ENCODE measurements at places on chromosomes 7 and 10.
A peak's percentile ranks its signal among the peaks of the same experiment; 100 is the strongest.

GRCh38 chr7:5564894-5565293, 141.3 kb upstream of the TNRC18 start:
- DNase-seq = no peak

DNA sequence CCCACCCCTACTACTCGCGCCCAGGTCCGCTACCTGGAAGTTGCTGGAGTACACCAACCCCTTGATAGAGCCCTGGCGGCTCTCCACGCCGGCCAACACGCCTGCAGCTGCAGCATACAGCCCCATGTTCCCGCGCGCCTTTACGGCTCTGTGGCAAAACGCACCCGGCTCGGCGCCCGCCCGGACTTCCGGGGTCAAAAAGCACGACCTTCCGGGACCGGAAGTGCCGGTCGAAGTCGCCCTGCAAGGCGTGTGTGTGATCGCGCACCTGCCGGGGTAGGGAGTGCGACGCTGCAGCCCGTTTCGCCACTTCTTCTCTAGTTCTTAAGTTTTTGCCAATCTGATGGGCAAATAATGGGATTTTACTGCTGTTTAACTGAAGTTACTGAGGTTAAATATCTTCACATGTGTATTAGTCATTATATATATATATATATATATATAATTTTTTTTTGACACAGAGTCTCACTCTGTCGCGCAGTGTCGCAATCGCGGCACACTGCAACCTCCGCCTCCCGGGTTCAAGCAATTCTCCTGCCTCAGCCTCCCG, at the start of gene NSUN5:
TSS of gene NSUN5 (minus strand) at position 162 of the 550 bp plus-strand sequence. CDS start at position 126, 36 bp downstream.
- peak; percentile 80 for DNase-seq

DNA sequence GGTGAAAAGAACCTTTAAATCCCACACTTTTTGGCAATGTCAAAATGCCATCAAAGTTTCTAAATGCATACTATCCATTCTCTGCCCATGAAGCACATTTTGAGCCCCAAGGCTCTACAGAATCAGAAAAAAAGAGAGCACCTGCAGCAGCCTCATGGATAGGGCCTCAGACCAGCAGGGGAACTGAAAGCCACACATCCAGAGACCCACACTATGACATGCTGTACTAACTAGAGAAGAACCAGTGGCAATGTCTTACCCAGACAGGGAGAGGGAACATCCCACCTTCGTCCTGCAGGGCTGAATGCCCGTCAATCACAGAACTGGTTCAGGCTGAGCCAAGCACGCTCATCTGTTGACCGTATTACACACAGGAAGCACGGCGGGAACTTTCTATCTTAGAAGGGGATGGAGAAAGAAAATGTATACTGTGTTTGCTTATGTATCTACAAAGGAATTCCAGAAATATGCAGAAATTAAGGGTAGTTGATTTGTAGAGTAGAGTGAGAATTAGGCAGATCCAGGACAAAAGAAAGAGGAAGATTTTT, 237.2 kb downstream of the GLI3 start:
- DNase-seq = no peak

DNA sequence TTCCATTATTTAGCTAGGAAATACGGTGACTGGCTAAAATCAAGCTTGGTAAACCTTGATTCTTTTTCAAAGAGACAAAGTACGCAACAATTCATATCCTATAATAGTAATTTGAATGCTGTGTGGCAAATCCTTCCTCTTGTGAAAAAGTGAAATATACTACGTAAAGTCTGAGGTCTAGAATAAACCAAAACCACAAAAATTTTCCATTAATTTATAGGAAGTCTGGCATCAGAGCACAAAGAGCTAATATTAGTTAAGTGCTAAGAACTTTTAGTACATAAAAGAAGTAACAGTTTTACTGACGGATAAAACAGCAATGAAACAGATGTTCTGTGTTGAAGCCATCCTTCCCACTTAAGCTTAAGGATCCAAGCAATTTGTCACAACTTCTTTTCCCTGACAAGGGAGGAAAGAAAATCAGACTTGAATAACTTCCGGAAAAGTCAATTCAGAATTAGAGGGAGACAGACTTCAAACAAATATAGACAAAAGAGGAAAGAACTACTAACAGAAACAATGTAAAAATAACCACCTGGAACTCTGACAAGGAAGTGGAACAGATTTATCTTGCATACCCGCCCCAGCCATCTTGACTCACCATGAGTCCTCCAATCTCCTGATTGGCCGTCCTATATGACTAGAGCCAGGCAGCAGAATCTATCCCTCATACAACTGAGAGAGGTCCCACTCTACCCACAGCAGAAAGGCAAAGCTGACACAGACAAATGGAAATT, 34.6 kb downstream of the RHEB start:
- no peak for DNase-seq

DNA sequence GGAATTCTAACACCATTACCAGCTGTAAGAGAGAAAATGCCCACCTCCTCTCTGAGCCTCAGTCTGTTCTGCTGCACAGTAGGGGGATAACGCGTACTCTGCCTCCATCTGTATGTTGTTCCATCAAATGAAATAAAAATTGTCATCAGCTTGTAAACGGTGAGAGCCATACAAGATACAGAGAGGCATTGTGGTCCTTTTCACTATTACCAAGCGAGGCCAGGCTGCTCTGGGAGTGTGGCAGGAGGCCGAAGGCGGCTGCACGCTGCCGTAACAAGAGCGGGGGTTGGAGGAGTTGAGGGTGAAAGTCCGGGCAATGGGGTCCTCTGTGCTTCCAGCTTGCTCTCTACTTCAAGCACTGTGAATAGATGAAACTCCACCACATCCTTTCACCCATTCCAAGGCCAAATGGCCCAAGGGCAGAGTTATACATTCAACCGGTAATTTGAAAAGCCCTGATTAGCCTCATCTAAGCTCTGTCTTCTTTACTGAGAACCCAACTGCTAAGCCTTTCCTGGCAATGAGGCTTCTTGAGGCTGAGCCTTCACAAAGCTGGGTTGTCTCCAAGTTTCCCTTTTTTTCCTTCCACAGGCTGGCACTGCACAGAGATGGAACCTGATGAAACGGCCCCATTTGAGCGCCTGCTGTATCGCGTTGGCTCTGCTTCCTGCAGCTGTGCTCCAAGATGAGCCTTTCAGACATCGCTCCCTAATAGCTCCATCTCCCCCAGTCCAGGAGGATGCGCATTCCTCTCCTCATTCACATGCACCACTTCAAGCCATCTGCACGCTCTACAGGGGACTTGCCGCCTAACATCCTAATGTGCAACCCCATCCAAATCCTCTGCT, 47.2 kb downstream of the PYROXD2 start:
- DNase-seq = no peak

GRCh38 chr10:69051303-69051702, 36.6 kb upstream of the SRGN start:
- no peak for DNase-seq

DNA sequence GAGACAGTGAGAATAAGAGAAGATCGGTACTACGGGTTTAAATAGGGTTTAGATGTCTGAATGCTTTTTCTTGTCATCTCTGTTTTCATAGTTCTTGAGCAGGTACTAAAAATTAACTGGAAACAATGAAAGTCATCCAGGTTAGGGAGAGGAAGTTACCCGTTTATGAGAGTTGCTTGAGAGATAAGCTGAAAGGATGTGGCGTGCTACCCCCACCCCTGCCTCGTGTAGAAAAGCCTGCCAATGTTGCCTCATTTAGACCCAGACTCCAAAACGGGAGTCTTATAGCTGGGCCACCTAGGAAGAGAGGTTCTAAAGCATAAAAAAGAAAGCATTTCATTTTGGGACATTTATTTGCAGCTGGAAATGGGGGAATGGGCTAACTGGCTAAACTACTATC, 10.2 kb downstream of the AKR1C4 start:
- DNase-seq = no peak

DNA sequence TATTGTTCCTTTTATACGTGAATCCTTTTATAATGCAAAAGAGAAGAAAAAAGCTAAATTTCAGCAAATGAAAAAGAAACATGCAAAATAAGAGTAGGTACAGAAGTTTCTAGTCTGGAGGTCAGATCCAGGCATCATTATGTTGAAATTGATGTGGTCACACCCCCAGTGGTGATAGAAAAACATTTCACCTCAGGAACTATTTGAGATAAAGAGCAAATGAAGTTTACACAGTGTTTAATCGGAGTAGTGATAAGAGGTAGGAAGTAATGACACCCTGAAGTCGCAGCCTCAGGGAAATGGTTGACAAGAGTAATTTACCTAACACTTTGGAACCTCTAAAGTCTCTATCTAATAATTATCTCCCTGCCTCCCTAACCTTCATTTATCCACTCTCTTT, 536.0 kb upstream of the STEAP1 start:
- no peak for DNase-seq

- DNase-seq = no peak
These were observed 734.3 kb upstream of the POT1 start for GRCh38 chr7:125663961-125664360.

DNA sequence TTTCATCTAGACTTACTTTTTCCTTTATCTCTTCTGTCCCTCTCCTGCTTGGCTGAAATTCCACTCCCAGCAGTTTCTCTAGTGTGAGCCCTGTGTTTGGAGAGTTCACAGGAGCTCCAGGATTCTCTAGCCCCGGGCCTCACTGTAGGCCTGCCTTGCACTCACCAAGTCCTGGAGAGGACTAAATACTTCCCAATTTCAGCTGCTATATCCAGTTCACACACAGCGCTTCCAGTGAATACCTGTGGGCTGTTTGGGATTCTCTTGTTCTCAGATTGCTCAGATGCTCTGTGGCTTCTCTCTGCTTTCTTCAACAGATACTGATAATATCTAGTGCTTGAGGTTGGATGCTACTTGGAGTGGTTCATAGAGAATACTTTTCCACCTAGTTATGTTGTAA, 46.0 kb downstream of the MINPP1 start:
- DNase-seq = no peak

GRCh38 chr10:22243321-22243720, 25.5 kb upstream of the EBLN1 start:
- no peak for DNase-seq

DNA sequence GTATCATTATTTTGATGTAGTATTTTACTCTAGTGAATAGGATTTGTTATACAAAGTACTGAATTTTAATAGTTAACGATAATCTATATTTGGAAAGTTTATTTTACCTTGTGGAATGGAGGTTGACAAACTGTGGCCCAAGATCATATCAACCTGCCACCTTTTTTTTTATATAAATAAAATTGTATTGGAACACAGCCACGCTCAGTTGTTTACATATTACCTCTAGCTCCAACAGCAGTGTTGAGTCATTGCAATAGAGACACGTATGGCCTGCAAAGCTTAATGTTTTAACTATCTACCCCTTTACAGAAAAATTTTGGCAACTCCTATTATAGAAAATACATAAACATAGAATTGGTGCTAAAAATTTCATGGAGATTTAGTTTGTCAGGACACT, 239.3 kb downstream of the THSD7A start:
- DNase-seq = no peak

- no peak for DNase-seq
These were observed 54.4 kb downstream of the SEMA3A start for GRCh38 chr7:84139986-84140729.

- DNase-seq = no peak
These were observed 1.0 kb downstream of the ACSL5 start for GRCh38 chr10:112374724-112375541.

GRCh38 chr10:34808801-34809745, 6.0 kb downstream of the PARD3 start:
- DNase-seq = peak; percentile 40

DNA sequence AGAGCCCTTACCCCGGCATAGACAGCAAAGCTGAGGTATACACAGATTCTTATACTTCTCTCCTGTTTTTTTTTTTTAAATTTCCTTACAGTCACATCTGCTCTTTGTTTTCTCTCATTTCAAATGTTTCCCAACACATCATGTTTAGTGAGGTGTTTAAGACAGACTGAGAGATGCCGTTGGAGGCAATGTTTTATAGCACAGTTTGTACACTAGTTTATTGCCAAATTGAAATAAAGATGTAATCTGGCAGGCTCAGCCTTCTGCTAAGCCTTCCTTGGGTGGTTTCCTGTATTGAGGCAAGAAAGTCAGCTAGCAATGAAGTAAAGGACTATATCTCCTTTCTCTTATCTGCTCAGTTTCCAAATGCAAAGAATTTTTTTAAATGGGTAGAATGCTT, 393.4 kb downstream of the SORCS1 start:
- DNase-seq = no peak

DNA sequence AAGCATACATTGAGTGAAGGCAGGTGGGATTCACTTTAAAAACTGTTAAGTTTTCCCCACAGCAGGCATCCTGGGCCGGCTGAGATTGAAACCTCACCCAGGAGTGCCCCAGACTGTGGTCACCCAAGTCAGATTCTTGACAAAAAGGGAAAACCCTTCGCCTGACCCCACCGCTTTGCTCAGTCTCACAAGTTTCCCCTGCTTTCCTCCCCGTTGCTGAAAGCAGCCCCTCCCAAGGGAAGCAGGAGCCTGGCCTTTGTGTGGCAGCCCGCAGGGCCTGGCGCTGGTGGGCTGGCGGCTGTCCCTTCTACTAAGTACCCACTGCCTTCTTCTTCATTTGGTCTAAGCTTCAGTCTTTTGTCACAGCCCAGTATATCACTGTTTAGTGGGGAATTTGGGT, 16.0 kb downstream of the RNF32 start:
- no peak for DNase-seq

- DNase-seq = no peak
These were observed 351.4 kb downstream of the GLRX3 start for GRCh38 chr10:130487566-130487965.

DNA sequence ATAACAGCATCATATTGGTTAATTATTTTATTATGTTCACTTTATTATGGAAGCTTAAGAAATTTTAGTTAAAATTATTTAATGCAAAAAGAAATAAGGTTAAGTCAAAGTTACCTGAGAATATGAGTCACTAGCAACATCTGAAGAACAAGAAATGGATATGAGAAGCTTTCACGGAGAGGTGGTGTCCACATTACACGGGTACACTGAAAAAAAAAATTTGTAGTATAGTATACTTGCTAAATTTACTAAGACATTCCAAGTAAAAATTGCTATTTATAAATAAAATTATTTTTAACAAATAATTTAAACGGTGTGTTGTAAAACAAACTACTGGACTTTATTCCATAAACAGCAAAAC, 63.9 kb downstream of the DPY19L1 start:
- no peak for DNase-seq

DNA sequence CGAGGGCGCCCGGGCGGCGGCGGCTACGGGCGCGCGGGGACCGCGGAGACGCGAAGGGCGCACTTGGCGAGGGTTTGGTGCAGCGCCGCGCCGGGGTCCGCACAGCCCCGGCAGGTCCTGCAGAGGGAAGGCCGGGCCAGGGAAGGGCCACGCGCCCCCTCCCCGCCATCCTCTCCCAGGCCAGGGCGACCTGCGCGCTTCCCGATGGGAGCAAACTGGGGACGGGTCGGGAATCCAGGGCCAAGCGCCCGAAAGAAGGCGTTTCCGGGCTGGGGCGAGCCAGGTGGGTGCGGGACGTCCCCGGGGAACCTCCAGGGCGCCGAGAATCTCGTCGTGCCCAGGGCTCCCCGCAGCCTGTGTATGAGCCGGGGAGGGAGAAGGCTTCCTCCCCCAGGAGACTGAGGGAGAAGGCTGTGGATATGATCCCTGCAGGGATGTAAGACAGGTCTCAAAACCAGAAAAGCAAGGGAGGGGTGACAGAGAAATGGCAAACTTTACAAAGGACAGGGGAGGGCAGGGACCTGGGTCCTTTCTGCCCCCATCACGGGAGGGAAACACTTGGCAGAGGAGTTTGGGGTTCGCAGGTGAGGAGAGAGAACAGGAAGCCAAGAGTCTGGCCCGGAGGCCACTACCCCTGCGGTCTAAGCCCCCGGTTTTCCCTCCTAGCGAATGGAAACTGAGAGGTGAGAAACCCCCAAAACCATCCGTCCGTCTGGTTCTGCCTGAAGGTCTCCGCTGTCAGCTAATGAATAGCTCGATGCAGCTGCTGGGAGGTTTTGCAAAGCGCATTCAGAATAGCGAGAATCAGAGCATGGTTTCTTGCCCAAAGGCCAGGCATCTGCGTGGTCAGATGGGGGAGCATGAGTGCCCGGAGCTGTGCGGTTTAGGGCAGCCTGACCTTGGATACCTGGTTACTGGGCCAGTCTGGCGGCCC, 674 bp downstream of the AMZ1 start:
- no peak for DNase-seq

Measured in NCI-H510A (cell line).